CD8-positive, alpha-beta memory T cell (primary cell): ENCODE measurements at places on chromosomes 13 and 19. TPM values are rescaled to one million over a fixed set of nuclear protein-coding genes. Genes with fewer than 3 reads are reported as not detected.

The CPB2 gene
- not detected for polyA plus RNA-seq

The KLHL1 gene
- polyA plus RNA-seq: not detected

DNA sequence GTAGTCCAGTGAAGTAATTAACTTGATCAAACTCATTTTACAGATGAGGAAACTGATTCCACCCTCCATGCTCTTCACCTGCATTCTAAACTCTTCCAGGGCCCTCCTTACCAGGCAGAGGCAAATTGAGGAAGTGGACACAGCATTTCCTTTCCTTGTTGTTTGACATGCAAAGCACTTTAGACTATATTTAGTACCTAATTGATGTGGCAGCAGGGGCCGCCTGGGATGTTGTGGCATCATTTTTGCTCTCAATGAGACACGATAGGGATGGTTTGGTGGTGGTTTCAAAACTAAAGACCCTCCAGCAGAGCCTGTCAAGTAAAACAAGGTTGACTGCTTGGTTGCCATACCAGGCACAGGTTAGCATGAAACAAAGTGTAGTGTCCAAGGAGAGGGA, 7.9 kb downstream of the SIPA1L3 start:
- DNase-seq: no peak

The SUGT1 gene
- 54.8 TPM for polyA plus RNA-seq

GRCh38 chr13:73284081-73284874, 225.5 kb downstream of the KLF5 start:
- no peak for DNase-seq

- DNase-seq: no peak
Observed at GRCh38 chr19:16889366-16889882, 625 bp downstream of the F2RL3 start.

DNA sequence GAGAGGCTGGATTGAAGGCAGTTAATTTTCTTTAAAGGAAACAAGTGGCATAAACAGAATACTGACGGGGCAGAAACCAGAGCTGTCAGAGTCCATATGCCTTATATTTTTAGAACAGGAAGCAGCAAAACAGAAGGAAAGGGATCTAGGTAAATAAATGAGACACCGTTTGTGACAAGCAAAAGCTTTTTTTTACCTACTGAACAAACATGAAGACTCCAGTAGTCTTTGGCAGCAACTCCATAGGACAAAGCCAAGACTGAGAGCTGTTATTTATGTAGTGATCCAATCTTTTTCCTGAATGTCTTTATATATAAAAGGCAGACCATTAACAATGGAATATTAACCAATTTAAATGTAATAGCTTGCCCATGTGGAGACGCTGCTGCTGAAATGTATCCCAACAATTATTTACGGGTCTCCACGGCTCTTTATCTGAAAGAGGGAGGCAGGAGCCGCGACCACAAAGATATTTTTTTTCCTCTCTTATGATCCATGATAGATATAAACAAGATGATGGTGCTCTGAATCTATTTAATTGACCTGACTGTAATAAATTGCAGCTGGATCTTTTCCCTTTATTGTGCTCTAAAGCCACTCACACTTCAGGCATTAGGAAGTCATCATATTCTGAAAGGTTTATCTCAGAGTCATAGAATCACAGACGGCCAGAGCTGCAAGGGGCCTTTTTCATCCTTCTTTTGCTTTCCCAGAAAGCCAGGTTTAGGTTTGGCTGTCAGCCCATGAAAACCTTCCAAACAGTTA, 687.8 kb downstream of the EFNB2 start:
- no peak for DNase-seq

The KLF1 gene
- not detected for polyA plus RNA-seq

- DNase-seq: no peak
Observed at GRCh38 chr13:110179857-110180147, 127.2 kb downstream of the COL4A1 start.

GRCh38 chr19:13334801-13335481, 171.3 kb downstream of the CACNA1A start:
- no peak for DNase-seq

DNA sequence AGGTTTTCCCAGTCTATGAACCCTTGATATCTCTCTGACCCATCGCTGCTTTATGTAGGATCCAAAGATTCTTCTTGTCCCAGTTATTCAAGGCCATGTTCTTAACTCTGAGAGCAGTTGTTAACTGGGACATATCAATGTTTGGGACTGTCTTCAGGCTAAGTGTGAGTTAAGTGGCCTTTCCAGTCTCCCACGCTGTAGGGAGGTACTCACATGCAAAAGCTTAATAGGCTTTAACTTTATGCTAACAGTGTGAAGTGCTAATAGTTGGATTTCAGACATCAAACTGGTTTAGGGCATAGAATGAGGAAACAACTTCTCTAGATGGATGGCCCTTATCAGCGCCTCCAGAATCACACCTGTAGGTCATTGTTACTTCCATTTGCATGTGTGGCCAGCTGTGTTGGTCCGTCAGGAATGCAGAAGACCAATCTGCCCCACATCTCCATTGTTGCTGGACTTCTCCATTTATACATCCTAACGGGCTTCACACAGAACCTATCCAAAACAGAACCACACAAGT, 104.7 kb upstream of the MBNL2 start:
- no peak for DNase-seq

GRCh38 chr19:1351381-1351851, 32.3 kb upstream of the NDUFS7 start:
- no peak for DNase-seq

DNA sequence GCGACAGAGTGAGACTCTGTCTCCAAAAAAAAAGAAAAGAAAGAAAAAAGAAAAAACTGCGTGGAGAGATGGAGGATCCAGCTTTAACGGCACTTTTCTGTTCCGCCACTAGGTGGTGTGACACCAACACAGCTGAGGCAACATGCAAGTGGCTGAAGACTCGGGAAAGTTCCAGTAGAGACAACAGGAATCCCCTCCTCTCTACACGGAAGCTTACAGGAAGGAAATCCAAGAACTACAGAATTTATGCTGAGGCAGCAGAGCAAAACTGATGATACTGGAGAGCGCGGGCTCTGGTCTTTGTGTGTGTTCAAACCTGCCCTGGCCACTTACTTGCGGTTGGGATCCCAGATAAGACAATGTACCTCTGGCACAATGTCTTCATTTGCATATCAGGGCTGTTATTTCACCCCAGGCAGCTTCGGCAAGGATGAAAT, 9.9 kb downstream of the RANBP3 start:
- DNase-seq: peak; percentile 62

DNA sequence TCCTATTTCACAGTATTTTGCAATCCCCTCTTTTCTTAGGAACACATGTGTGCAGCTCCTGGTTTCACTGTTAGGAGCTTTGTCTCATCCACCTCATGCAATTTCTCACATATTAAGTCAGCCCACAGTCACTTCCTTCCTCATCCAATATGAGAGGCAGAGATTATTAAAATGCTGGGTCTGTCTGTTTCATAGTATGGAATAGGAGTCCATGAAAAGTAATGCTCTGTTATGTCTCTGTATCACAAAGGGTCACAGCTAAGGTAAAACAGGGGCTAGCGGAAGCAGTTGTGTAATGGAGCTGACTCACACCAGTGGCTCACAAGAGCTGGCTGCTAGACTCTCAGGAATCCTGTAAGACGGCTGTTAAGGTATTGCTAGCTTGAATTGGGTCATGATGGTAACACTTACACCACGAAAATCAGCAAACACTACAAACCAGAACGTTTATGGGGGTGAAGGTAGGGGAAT, 216.5 kb downstream of the EFNB2 start:
- no peak for DNase-seq

The CATSPERD gene
- polyA plus RNA-seq: not detected

GRCh38 chr19:45296355-45296754, 26.3 kb downstream of the CKM start:
- no peak for DNase-seq

- DNase-seq: no peak
Observed at GRCh38 chr19:49119411-49120324, at the start of gene PPFIA3. TSS of gene PPFIA3 (plus strand) at chr19:49119544. CDS start at chr19:49127874, 8,330 bp downstream.

The CLEC17A gene
- not detected for polyA plus RNA-seq

GRCh38 chr19:35628565-35629331, at the start of gene RBM42:
TSS of gene RBM42 (plus strand) at chr19:35629036. CDS start at chr19:35629154, 118 bp downstream.
- peak; percentile 99 for DNase-seq

GRCh38 chr19:54650108-54650655, 12.6 kb upstream of the LILRB4 start:
- no peak for DNase-seq

- DNase-seq: no peak
Observed at GRCh38 chr13:63435667-63436324, 2020.1 kb upstream of the PCDH20 start.

The FXYD3 gene
- polyA plus RNA-seq: not detected

DNA sequence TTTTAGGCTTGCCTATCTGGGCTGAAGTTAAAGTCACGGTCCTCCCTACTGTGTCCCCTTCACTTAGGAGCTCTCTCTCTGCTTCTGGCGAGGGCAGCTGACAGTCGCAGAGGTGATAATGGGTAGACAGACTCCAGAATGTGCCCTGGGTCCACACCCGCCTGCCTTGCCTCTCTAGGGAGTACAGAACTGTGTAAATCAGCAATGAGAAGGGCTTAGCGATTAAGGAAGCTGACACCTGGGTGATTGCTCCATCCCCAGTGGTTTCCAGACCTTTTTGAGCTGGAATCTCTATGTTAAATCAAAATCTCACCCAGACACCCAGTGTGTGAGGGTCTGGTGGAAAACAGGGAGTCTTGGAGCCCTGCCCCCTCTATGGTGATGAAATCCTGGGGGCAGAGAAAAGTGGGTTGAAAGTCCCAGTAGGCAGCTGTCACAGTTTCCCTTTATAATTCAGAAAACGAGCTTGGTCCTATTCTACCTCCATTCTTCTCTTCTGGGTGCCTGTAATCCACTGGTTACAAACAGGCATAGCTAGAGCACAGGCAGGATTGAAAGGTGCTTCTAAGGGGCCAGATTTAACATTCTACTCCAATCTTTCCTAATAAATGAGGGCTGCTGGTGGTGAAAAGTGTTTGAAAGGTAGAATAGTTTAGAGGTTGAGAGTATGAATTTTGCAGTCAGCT, 46.9 kb downstream of the OLFM4 start:
- DNase-seq: no peak

DNA sequence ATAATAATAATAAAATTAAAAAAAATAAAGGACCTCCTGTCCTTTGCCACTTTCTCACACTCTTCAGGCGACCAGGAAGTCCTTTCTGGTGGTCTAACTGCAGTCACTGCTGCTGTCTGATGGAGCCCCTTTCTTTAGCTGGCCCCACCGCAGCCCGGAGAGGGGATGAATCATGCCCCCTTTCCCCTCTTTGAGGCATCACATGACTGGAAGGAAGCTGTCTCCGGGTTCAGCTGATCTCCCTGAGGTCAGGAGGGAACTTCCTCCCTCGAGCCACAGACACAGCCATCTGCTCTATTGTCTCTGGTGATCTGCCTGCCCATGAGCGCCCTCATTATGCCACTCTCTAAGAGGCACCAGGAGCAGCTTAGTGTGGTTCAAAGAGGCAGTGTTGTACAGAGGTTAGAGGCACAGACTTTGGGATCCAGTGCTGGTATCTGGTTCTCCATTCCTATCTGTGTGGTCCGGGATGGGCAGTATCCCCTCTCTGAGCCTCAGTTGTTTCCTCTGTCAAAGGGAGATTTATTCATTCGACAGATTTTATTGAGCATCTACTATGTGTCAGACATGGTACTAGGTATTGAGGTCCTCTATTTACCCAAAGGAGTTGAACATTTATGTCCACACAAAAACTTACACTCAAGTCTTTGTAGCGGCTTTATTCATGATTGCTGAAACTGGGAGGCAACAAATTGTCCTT, 30.0 kb downstream of the VAV1 start:
- DNase-seq: peak; percentile 60

- DNase-seq: peak; percentile 59
Observed at GRCh38 chr19:3365836-3366752, at the start of gene NFIC. TSS of gene NFIC (plus strand) at chr19:3366583. CDS start at chr19:3366637, 54 bp downstream.

The COPE gene
- 300 TPM for polyA plus RNA-seq

- DNase-seq: no peak
Observed at GRCh38 chr19:18424890-18425514, 5.8 kb downstream of the SSBP4 start.

DNA sequence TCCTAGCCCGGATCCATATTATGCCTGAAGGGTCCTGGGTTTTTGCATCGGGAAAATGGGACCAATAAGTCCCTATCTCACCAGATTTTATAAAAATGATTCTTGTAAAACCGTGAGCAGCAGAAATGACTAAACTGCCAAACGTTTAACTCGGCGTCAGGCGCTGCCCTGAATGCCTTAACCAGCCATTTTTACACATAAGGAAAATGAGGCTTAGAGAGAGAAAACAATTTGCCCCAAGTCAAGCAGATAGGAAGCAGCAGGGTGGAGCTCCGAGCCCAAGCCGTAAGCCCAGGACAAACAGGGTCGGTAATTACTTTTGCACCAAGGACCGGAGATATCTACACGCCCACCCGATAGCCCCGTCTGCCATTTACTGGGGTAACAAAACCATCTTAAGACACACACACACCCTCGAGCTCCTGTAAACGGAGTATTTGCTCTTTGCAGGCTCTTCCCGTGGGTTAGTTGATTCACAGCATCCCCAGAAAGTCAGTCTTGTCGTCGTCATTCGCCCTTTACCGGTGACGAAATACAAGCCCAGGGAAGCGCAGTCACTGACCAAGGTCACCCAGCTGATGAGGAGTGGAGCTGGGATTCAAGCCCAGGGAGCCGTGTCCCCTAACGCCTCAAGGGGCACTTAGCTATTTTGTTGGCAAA, 16.0 kb upstream of the MRI1 start:
- no peak for DNase-seq

- no peak for DNase-seq
Observed at GRCh38 chr13:113666951-113667701, at the start of gene GRK1. TSS of gene GRK1 (plus strand) at chr13:113667219. CDS start at chr13:113667387, 168 bp downstream.

DNA sequence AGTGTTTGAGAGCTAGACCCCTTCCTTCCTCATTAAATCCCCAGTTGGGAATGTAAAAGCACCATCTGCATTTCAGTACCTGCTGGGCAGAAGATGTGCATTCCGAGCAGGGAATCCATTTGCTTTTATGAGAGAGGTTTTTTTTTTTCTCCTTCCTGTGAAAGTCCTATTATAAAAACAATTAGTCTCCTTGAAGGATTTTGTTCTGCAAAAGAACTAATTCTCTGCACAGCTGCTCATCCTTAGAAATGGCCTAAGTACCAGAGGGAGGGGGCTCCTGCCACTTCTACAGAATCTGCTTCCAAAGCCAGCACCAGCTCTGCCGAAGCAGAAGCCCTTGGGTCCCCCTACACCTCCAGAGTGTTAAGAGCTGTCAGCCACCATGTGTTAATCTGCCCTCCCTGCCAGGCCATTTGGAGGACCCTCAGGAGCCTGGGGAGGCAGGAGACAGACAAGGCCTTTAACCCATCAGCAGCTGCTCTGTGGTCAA, 36.4 kb upstream of the SERPINE3 start:
- no peak for DNase-seq

The FGF22 gene
- polyA plus RNA-seq: not detected

GRCh38 chr13:22801402-22802003, 379.3 kb upstream of the SGCG start:
- no peak for DNase-seq

The ANKRD27 gene
- 31.1 TPM for polyA plus RNA-seq
